Liver (tissue), 10 donors: ENCODE measurements at places on chromosomes 6 and 20. TPM values are rescaled to one million over a fixed set of nuclear protein-coding genes. Genes with fewer than 3 reads are reported as not detected.

KHDC1L gene
- not detected for polyA plus RNA-seq

ELOVL4 gene
- 0.07 TPM for polyA plus RNA-seq

VIP gene
- polyA plus RNA-seq, result 0.09 TPM

PPP1R14C gene
- polyA plus RNA-seq, result not detected

SNAI1 gene
- polyA plus RNA-seq, result 0.44 TPM

IMPG1 gene
- polyA plus RNA-seq, result not detected

C6orf141 gene
- 0.43 TPM for polyA plus RNA-seq

TNXB gene
- 4.4 TPM for polyA plus RNA-seq

TAP2 gene
- 2.2 TPM for polyA plus RNA-seq

RIPPLY2 gene
- polyA plus RNA-seq, result not detected

VSX1 gene
- polyA plus RNA-seq, result 0.03 TPM

FAM209A gene
- not detected for polyA plus RNA-seq

CPXM1 gene
- 0.23 TPM for polyA plus RNA-seq

ANKRD66 gene
- not detected for polyA plus RNA-seq

CD24 gene
- 14.4 TPM for polyA plus RNA-seq

OPRM1 gene
- not detected for polyA plus RNA-seq

RAET1L gene
- not detected for polyA plus RNA-seq

ADTRP gene
- 0.21 TPM for polyA plus RNA-seq

CDSN gene
- not detected for polyA plus RNA-seq

HMGN4 gene
- 9.9 TPM for polyA plus RNA-seq

SIRPD gene
- not detected for polyA plus RNA-seq

APOM gene
- polyA plus RNA-seq, result 182 TPM

DPPA5 gene
- not detected for polyA plus RNA-seq

CAGE1 gene
- not detected for polyA plus RNA-seq

SERPINB1 gene
- polyA plus RNA-seq, result 22.3 TPM

SFTA2 gene
- polyA plus RNA-seq, result 0.60 TPM

COL12A1 gene
- polyA plus RNA-seq, result 1.5 TPM

C20orf96 gene
- 0.70 TPM for polyA plus RNA-seq

ELOVL2 gene
- 7.1 TPM for polyA plus RNA-seq

LTA gene
- polyA plus RNA-seq, result not detected

MMP24 gene
- polyA plus RNA-seq, result 0.73 TPM

UBR2 gene
- polyA plus RNA-seq, result 6.3 TPM

RFX6 gene
- not detected for polyA plus RNA-seq

TRAPPC3L gene
- polyA plus RNA-seq, result 0.14 TPM

PRL gene
- not detected for polyA plus RNA-seq

F13A1 gene
- 0.46 TPM for polyA plus RNA-seq

MARCKS gene
- 5.1 TPM for polyA plus RNA-seq

ESR1 gene
- polyA plus RNA-seq, result 8.0 TPM

SYCP2 gene
- 0.35 TPM for polyA plus RNA-seq

TPD52L1 gene
- 66.4 TPM for polyA plus RNA-seq

C20orf144 gene
- polyA plus RNA-seq, result not detected

FABP7 gene
- not detected for polyA plus RNA-seq

SIM1 gene
- not detected for polyA plus RNA-seq

PLCB4 gene
- 0.22 TPM for polyA plus RNA-seq

CTCFL gene
- 0.08 TPM for polyA plus RNA-seq

HNF4A gene
- 120 TPM for polyA plus RNA-seq

PGC gene
- polyA plus RNA-seq, result 0.18 TPM
